ENCODE measurements at places on chromosomes 3 and 15. TPM values are rescaled to one million over a fixed set of nuclear protein-coding genes. Genes with fewer than 3 reads are reported as not detected.

Gene KLF15
- polyA plus RNA-seq, result 11.3 TPM

DNA sequence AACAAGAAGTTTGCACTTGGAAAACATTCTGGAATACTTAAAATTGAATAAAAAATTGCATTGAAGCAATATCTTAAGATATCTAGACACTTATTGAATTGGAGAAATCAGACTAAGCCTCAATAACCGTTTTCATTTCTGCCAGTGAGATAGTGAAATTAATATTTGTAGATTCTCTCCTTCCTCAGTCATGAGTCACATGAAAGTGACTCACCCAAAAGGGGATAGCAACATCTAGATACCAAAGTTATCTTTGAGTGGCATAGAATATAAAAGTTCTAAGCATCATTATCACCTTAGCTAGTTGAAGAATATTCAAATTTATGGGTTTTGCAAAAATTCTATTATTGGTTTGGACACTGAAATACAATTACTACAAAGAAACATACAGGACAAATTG is 614.8 kb upstream of the ZNF717 start:
- no peak for DNase-seq

DNA sequence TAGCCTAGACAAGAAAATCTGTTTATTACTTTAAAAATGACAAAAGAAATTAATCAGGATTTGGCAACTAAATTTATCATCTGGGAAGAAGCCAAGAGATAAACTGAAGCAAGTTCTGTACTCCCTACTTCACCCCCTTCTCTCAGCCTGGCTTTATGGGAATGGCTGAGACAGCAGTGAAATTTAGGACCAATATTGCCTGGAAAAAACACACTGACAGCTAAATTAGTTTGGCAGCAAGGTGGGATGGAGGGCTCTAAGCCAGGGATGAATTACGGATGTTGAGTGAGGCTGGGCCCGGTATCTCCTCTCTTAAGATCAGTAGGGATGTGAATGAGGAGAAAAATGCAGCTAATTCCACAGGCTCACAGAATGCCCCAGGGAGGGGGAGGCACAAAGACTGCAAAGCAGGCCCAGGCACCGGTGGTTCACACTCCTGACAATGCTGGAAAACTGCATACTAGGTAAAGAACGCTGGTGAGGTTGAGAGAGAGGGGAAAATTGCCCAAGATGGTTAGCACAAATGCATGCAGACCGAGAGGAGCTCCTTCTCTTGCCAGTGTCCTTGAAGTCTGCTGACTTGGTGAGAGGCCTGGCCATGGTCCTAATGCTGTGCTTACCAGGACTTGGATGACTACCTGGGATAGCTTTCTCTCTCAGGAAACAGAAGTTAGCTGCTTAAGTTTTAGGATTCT is 89.0 kb downstream of the WDR76 start:
- DNase-seq, result no peak

GRCh38 chr3:48938156-48938555 is 19.5 kb downstream of the ARIH2 start:
- DNase-seq, result no peak

Gene HRH1
- 2.0 TPM for polyA plus RNA-seq

- DNase-seq, result no peak
Measured at GRCh38 chr15:71891026-71891425, 80.7 kb downstream of the NR2E3 start.

GRCh38 chr3:141625506-141625905 is 112.6 kb upstream of the RNF7 start:
- no peak for DNase-seq

- DNase-seq, result no peak
Measured at GRCh38 chr3:42503251-42503924, 945 bp downstream of the VIPR1 start.

Data from left kidney (tissue), 8 donors.